ENCODE measurements at places on chromosomes 6 and 20.

- DNase-seq = no peak
These were observed 53.0 kb downstream of the CARMIL1 start for GRCh38 chr6:25332165-25332564.

- DNase-seq = no peak
These were observed 86.3 kb downstream of the C6orf118 start for GRCh38 chr6:165223101-165223500.

DNA sequence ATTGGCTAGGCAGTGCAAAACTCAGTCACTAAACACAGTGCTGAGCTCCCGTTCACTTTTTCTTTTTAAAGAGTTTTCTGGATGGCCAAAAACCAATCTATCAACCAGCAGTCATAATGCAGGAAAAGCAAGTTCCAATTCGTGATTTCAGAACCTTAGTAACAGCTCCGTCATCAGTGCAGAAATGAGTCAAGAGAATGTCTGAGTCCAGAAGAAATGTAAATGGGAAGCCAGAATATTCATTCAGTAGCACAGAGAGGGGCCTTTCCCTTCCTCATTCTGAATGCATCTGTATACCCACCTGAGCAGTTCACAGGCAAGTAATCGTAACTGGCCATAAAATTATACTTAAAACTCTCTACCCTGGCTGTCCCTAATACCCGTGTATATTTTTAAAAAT lies 20.4 kb downstream of the HUS1B start:
- DNase-seq = no peak

DNA sequence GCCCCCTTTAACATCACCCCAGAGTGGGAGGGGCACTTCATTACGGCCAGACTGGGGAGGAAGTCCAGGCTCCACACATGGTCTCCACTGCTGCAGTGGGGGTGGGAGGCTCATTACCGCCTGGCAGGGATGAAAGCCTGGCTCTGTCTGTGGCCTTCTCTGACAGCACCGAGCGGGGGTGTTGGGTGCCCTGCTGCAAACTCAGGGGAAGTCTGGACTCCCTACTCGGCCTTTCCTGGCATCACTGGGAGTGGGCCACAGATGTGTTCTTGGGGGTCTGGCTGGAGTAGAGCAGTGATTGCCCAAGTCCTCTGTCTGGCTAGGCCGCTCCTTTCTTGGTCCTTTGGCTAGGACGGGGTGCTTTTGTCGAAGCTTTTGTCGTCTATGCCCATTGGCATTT lies 27.1 kb downstream of the TTLL9 start:
- DNase-seq = no peak

- DNase-seq = no peak
These were observed 66.6 kb downstream of the PRND start for GRCh38 chr20:4788314-4788713.

DNA sequence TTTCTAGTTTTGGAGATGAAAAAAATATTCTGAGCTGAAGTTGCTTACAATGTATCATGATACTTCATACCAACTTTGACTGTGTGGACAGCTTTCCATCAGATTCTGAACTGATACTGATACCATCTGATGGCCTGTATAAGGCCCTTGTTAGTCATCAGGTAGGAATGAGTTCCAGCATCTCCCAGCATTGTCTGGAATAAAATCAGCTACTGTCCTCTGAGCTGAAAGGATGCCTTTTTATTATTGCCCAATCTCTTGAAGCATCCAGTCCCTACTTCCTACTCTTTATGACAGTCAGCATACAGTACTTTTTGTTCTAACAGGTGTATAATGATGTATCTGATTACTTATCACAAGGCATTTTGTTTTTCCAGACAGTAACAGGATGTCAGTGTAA lies 70.6 kb upstream of the EYA4 start:
- no peak for DNase-seq

DNA sequence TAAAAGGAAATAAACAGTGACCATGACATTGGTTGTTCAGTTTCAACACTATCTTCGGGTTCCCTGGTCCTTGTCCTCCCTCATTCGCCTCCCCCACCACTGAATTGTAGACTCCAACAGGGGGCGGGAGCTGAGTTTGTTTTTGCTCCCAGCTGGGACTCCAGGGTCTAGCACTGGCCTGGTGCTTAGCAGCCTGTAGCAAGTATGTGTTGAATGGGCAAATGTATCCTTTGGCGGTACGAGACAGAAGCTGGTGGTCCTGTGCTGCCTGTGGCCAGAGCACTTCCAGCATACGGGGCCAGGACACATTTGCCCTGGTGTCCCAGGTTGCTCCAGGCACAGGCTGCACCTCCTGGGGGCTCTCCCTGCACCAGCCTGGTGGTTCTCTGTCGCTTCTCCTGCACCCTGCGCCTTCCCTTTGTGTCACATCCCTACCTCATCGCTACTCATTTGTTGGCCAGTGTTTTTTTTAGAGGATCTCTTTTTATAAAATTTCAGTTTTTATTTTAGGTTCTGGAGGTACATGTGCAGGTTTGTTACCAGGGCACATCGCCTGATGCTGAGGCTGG lies 40.1 kb downstream of the PHACTR3 start:
- no peak for DNase-seq

DNA sequence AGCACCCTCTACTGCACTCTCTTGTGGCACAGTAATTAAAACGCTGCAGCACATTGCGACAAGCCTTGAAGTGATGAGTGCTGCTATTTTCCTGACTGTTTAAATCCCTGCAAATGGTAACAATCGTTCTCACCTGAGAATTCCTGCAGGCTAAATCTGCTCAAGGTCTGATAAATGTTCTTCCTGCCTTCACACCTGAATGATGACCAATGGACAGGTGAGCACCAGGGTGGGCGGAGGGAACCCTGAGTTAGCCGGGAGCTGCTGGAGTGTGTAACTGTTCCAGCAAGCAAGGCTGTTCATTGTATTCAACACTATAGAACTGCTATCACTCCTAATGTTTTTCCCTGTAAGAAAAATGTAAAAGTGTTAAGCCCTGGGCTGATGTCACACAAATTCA lies 4.0 kb downstream of the DACT2 start:
- DNase-seq = no peak

GRCh38 chr20:41029150-41029901 lies 704 bp downstream of the TOP1 start:
- DNase-seq = peak; percentile 10

GRCh38 chr6:88804701-88805100 lies 158.7 kb downstream of the RNGTT start:
- DNase-seq = no peak

DNA sequence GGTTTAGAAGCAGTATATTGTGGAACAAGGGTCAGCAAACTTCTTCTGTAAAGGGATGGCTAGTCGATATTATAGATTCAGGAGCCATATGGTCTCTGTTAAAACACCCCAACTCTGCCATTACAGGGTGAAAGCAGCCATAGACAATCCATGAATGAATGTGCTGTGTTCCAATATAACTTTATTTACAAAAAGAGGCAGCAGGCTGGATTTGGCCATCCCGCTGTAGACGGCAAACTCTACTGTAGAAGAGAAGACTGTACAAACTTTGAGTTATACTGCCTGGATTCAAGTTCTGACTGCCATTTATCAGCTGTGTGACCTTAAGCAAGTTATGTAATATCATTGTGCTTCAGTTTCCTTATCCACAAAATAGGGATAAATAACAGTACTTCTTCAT lies 33.7 kb upstream of the SNX9 start:
- DNase-seq = no peak

DNA sequence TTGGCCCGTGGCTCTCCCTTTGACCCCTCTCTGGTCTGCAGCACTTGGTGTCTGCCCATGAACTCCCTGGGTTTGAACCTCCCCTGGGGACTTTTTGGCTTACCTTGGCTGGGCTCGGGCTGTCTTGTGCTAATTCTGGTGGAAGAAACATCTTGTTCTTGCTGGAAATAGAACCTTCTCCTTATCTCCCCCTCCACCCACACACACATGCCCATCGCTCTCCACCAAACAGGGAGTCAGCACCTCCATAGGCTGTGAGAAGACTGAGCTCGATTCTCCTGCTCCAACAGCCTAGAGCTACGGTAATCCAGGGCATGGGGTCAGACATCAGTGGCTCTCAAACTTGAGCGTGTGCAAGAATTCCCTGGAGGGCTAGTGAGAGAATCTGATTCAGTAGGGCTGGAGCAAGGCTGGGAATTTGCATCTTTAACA lies 114.4 kb upstream of the SLC22A23 start:
- DNase-seq = no peak

DNA sequence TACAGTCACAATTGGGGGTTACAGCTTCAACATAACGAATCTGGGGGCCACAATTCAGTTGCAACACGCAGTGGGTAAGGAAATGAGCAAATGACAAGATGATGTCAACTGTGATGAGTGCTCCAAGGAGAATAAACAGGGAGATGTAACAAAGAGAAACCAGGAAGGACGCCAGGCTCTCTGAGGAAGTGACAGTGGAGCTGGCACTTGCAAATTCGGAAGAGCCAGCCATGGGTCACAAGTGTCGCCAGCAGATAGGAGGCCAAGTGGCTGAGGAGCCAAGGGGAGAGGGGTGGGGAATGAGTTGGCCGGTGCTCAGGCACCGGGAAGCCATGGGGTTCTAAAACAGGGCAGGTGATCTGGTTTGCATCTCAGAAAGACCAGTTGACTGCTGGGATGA lies 136.4 kb downstream of the EYA2 start:
- DNase-seq = no peak

DNA sequence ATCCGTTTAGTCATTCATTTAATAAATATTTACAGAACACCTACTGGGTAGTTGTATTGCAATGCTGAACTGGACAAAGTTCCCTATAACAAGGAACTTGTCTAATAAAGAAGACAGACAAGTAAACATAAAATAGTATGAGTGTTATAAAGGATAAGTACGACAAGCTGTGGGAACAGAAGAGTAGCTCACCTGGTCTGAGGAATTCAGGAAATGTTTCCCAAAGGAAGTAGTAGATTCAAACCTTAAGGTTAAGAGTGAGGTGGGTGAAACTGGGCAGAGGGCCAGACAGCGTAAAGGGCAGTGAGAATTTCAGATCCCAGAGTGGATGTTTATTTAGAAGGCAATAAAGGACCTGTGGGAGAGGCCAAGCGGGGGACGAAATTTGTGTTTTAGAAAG lies 72.3 kb upstream of the CD2AP start:
- DNase-seq = no peak

DNA sequence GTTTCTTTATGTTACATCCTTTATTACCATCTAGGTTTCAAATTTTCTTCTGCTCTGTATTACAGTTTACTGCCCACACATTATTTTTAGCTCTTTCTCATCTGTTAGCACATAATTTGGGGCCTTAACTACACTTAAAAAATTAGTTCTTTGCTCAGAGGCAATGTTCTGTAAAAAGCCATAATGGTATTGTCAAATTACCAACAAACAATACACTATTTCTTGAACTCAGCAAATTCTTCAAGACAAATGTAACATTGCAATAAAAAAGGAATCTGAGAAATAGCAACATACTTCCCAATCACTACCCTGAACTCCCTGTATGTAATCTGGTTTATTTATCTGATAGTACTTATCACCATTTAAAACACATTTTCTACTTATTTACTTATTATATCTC lies 448.6 kb upstream of the OPRM1 start:
- no peak for DNase-seq

GRCh38 chr6:25684565-25684964 lies 32.5 kb downstream of the SCGN start:
- no peak for DNase-seq

DNA sequence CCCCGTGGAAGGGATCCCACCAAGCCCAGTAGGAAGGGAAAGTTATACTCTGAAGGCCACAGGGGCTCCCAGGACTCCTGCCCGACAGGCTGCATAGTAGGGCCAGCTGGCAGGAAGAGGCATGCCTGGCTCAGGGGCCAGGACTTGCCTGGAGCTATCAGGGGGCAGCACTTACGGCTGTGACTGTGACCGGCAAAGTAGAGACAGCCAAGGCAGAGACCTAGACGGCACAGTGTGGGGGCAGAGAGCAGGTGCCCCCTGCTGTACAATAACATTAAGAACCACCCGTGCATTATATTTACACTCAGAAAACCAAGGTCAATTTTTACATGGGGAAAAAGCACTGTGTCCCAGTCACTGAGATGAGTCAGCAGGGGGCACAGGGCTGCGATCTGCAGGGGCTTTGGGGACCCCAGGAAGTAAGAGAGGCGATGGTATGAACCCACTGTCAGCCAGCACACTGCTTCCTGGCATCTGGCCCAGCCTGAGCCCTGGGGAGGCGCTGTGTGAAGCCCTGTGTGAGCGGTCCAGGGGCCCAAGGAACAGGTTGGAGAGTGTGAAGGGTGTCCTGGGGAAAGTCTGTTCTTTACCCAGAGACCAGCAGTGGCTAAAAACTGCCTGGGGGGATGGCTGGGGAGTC lies 9.9 kb downstream of the CCDC167 start:
- no peak for DNase-seq

GRCh38 chr20:46823271-46823751 lies 71.3 kb upstream of the EYA2 start:
- no peak for DNase-seq

DNA sequence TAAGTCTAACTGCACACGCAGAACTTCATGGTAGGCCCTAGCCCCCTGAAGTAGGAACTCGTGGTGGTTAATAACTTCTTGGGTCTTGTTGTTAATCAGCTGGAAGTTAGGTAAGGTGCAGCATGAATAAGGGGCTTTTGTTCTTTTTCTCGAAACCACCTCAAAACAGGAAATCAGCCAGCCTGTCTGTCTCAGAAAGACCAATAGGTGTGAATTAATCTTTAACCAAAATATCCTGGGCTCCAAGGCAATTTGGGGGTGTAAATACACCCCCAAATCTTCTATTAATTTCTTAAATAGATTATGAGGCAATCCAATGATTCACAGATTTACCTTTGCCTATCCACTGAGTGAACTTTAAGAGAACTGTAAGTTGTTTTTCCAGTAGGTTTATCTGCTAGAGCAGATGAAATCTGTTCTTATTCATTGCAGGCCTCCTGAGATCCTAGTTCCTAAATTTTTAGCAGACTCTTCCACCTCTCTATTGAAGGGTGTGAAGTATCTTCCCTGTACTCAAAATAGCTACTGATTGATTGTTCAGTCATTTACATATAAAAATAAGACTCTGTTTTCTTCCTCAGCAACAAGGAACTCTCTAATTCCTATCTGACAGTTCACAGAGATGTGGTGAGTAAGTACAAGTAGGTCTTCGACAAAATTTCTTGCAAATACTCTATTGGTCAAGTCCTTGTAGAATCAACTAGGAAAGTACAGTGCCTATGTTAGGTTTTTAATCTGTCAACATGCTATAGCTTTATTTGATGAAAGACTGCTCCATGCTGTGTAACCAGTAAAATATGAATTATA lies 427.1 kb upstream of the NOX3 start:
- DNase-seq = no peak

- no peak for DNase-seq
These were observed 136.3 kb downstream of the ZMYND8 start for GRCh38 chr20:47220161-47220582.

- peak; percentile 12 for DNase-seq
These were observed 51.9 kb upstream of the SLC22A16 start for GRCh38 chr6:110528101-110528929.

GRCh38 chr20:15039088-15039752 lies 701.8 kb upstream of the FLRT3 start:
- DNase-seq = no peak

GRCh38 chr20:62617711-62618483 lies 24.4 kb upstream of the SLCO4A1 start:
- DNase-seq = peak; percentile 33

Data from activated CD8-positive, alpha-beta memory T cell treated with anti-CD3 and anti-CD28 coated beads for 1 hour (primary cell).